Large intestine (tissue), 12 donors: ENCODE measurements at places on chromosomes 11 and 22. TPM values are rescaled to one million over a fixed set of nuclear protein-coding genes. Genes with fewer than 3 reads are reported as not detected.

The RBM14 gene
- polyA plus RNA-seq = 68.5 TPM

The MYO7A gene
- polyA plus RNA-seq = 68.4 TPM

The POU2AF1 gene
- polyA plus RNA-seq = 1.2 TPM

The CLDN25 gene
- polyA plus RNA-seq = not detected

The MRGPRF gene
- polyA plus RNA-seq = 17.6 TPM

The PRAME gene
- not detected for polyA plus RNA-seq
